ENCODE measurements at places on chromosomes 2 and 18. TPM values are rescaled to one million over a fixed set of nuclear protein-coding genes. Genes with fewer than 3 reads are reported as not detected.

- DNase-seq: no peak
These were observed 225.4 kb upstream of the ID2 start for GRCh38 chr2:8456151-8457091.

GRCh38 chr2:221100467-221101089 lies 471.5 kb downstream of the EPHA4 start:
- no peak for DNase-seq

GRCh38 chr2:189252991-189253675 lies 73.6 kb upstream of the COL5A2 start:
- DNase-seq: no peak

DNA sequence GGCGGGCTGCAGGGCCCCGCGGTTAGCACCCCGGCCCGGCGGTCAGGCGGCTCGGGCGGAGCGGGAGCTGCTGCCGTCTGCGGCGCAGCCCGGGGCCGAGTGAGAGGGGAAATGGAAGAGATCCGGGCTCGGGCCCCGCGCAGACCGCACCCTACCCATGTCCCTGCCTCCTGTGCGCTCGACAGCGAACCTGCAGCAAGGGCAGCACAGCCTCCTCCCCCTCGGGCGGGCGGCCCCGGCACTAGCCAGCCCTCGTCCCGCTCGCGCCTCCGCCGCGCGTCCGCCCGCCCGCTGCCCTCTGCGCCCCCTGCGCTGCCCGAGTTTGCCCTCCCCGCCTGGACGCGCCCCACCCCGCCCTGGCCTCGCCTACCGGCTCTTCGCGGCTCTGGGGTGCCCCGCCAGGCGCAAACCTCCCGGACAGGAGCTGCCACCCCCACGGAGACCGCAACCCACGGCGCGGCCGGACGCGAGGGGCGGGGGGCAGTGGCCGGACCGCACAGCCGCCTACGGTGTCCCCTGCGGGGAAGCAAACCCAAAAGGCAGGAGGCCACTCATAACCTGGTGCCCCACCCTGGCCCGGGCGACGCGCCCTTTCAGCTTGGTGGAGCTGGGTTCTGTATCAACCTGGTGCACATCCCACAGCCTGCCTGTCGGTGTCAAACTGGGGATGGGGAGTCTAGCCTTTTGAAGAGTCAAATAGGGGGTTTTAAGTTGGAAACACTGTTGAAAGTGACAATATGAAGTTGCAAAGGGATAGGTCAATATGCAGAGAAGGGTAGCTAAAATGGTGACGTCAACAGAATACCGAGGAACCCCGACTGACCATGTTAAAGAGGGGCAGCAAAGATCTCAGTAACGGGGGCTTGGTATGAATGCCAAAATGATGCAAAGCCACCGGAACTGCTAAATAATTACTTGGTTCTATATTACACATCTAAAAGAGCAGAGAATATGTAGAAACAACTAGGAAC lies at the start of gene IHH:
Gene IHH (minus strand): TSS at position 101 of the 971 bp plus-strand sequence. CDS start 454 bp downstream, outside the sequence.
- DNase-seq: peak; percentile 77

GRCh38 chr18:75393721-75394120 lies 33.8 kb downstream of the SMIM21 start:
- DNase-seq: no peak

GRCh38 chr2:8575834-8576423 lies 105.9 kb upstream of the ID2 start:
- no peak for DNase-seq

- no peak for DNase-seq
These were observed 2.7 kb downstream of the XPO1 start for GRCh38 chr2:61535449-61535848.

DNA sequence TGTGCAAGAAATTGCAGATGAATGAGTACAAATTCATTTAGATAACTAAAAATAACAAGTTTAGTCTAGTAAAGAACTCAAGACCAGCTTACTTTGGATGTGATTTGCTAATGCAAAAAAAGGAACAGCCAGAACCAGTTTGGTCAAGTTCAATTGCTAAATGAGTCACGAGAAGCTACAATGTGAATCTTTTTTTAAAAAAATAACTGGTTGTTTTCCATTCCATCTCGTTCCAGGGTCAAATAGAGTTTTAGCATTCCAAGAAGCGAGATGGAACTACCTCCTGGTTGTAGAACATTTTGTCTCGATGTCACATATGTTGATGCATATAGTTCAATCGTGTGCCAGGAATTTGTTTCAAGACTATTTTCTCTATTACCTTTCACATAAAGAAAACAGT lies 65.0 kb upstream of the IKZF2 start:
- no peak for DNase-seq

DNA sequence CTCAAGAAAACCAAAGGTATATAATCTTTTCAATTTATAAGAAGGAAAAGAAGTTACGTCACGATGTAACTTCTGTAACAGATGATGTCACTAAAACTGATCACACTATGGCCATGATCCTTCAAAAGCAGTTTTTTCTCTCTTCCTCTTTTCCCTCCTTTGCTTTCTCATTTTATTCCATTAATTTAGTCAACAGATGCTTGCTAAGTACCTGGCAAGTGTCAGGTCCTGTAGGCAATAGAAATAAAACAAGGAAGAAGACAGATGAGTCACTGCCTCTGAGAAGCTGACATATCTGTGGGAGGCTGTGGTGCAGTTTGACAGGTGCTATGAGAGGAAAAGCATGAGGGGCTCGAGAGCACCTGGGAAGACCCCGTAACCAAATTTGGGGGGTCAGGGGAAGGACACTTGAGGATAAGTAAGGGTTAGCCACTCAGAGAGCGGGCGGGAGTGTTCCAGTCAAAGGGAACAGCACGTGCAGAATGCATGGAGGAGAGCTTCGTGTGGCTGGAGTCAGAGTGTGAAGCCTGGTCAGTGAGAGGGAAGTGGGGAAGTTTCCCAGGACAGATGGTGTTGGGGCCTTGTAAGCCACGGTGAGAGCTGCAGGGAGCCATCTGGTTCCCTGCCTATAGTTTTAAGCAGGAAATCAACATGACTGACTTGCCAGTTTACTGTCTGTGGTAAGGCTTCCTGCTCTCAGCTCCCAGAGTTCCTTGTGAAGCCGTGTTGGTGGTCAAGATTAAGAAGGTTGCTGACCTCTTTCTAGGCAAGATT lies 198.8 kb upstream of the FOSL2 start:
- DNase-seq: no peak

- DNase-seq: no peak
These were observed 119.4 kb upstream of the EPC2 start for GRCh38 chr2:148525130-148525529.

DNA sequence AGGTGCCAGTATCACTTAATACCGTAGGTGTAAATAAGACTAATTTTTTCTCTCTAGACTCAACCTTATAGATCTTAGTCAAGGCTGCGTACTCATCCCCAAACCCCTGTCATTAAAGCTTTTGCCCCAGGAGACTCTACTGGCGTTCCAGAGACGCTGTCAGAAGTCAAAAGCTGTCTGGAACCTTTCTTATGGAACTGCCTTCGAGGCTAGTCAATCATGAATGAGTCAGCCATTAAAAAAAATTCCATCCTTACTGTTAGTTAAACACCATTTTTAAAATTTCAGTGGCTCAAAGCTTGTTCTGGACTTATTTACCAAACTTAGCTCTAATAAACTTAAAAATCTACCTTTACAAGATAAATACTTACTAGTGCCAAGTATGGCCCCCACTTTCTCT lies 52.1 kb downstream of the SPRED2 start:
- no peak for DNase-seq

The DSC2 gene
- 17.2 TPM for total RNA-seq

The EHD3 gene
- 13.0 TPM for total RNA-seq
